Adipocyte (in vitro differentiated cells): ENCODE measurements at places on chromosomes 12 and 14.

GRCh38 chr12:44571006-44571550, 305.0 kb downstream of the NELL2 start:
- DNase-seq = no peak

DNA sequence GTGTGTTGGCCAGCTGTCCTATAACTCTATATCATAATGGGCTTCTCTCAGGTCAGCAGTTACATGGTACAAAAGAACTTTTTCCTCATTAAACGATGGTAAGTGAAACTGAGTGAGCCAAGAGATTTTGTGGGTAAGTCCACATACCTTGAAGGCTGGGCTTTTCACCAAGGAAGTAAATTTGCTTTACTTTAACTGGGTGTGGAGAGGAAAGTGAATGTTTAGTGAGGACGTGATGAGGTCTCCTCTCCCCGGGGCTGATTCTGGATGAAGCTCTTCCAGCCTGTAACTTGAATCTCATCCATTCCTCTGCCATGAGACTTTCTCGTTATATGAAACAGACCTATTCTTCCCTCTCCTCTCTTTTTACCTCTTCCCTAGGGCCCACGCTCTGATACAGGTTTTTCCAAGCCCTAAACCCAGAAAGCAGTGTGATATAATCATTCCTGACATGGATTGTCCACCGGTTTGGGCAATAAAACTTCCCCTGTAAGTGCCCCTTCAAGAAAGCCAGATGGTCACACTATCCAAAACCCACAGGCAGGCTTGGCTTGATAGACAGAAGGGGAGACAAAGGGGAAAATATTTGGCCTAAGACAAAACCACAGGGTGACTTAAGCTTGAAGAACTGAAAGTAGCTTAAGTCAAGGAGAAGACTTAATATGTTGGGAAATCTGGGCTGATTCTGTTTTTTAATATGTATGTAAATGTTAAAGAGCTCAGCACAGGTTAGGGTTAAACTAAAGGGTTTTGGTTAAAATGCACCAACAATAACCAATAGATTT, 50.3 kb downstream of the CIT start:
- peak; percentile 25 for DNase-seq

GRCh38 chr14:64387782-64388532, at the start of gene MTHFD1:
TSS of gene MTHFD1 (plus strand) at chr14:64388353. CDS start at chr14:64388428, 75 bp downstream.
- DNase-seq = peak; percentile 100

DNA sequence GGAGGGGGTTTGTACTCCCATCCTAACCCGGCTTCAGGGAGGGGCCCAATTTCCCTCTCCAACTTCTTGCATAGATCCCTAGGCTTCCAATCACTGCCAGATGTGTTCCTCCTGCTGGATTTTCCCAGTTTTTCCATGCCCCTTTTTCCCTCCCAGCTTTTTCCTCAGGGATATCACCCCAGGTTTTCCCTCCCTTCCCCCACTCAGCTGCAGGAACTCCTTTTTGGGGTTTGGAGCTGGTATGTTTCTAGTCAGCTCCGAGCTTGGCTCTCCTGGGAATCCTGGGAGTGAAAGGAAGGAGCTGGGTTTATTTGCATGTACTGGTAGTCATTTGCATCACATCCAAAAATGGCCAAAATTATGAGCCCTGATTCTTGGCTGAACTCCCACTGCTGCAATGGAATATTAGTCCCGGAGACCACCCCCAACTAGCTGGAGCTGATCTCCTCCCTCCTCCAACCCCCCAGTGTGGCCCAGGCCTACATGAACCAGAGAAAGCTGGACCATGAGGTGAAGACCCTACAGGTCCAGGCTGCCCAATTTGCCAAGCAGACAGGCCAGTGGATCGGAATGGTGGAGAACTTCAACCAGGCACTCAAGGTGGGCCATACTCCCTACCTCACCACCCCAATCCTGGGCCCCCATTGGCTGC, 1.4 kb upstream of the RDH5 start:
- no peak for DNase-seq

DNA sequence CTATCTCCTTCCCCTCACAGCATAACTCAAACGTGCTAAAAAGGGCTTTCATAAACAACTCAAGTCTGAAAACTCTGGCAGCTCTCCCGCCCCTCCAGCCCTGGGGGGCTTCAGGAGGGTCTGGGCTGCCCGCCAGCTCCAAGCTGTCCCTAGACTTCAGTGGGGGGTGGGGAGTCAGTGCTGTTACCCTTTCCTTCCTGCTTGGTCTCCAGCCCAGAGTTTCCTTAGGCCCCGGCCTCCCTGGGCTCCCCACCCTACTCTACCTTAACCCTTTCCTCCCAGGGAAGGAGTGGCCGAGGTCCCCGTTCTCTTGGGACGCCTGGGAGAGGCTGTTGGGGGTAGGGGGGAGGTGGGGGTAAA, 530 bp upstream of the NYNRIN start:
- no peak for DNase-seq

- DNase-seq = no peak
These were observed 251.5 kb upstream of the LMO3 start for GRCh38 chr12:16857456-16857923.

GRCh38 chr14:55388160-55388559, 23.5 kb downstream of the ATG14 start:
- no peak for DNase-seq

GRCh38 chr12:82047446-82047845, 288.3 kb upstream of the PPFIA2 start:
- peak; percentile 36 for DNase-seq

GRCh38 chr14:89477391-89477790, 60.4 kb upstream of the FOXN3 start:
- no peak for DNase-seq

DNA sequence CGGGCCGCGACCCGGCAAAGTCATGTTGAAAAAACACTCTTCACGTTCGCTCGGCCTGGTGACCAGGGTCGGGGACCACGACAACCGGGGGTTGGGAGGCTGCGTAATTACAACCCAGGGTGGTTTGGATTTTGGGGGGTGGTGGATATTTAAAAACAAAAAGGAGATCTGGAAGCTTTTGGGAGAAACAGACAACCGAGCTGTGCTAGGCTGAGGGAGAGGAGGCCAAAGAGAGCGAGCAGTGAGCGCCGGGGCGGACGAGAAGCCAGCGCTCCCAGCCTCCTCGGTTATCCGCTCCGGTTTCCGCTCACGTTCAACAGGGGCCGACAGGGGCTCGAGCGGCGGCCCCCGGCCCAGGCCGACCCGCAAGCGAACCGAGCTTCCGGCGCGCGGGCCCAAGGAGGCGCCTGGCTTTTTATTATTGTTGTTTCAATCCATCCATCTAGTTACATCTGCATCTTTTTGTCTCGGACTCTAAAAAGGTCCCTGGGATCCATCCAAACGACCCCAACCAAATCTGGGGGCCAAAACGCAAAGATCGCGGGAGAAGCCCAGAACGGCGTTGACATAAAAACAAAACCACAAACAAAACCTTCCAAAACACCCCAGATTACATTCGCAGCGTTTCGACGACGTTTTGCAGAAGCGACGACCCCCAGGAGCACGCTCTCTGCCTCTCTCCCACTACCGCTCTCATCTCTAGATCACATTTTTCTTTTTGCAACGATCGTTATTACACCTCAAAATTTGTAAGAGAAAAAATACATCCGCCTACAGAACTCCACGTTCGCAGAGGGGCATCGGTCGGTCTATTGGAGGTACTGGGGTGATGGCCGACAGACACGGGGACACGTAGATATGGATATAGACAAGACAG, 771 bp downstream of the OTX2 start:
- no peak for DNase-seq

- DNase-seq = no peak
These were observed 6.0 kb downstream of the PLEKHH1 start for GRCh38 chr14:67539116-67539515.

- DNase-seq = no peak
These were observed 107.3 kb downstream of the FOXN3 start for GRCh38 chr14:89309670-89310177.

DNA sequence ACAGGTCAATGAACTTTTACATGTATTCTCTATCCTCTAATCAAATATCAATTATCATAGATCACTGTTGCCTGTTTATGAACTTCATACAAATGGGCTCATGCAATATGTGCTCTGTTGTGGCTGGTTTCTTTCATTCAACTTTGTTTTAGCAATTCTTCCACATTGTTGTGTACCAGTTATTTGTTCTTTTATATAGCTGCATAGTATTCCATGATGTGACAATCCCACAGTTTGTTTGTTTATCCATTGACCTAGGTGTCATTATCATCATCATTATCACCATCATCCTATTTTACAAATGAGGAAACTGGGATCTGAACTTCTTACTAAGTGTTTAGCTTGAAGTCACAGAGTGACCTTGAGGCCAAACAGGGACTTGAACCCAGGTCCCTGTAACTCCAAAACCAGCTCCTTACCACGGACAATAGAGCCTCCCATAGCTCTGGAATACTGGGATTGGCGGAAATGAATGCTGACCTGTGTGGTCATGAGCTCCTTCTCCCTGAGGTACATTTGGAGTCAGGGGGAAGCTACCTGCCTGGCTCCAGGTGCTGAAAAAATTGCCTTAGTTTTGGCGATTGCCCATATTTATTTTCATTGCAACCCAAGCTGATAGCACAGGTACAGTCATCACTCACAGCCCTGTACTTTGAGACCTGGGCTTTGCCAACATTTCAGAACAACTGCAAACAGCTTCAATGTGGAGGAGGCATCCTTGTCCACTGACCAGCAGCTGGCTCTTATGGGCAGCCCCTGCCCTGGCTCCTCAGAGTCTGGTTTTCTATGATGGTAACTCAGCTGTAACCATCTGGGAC, 9.2 kb downstream of the ZFP36L1 start:
- no peak for DNase-seq

DNA sequence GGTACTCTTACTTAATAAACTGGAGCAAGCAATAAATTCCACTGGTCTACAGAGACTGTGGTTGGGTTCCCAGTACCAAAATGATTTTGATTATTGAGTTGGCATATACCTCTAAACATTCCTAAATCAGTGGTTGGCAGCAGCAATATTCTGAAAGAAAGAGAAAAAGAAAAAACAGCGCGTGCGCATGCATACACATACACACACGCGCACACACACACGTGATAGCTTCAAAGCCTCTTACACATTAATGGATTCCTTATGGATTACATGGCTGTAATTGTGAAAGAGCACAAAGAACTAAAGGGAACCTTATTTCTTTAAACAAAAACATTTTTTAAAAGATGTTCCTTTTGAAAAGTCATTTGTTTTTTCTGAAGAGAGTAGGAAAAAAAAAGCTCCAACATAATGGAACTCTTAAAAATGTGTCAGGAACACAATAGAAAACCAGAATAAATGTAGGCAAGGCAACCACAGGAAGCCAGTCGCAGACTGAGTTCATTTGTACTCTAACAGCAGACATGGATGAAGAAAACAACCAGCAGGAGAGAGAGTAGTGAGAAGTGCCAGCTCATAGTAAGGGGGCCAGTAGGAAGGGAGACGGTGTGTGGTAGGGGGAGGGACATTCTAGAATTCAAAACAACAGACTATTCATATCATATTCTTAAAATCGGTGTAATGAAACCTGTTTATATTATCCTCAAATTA, 80.0 kb downstream of the DRAM1 start:
- peak; percentile 65 for DNase-seq

DNA sequence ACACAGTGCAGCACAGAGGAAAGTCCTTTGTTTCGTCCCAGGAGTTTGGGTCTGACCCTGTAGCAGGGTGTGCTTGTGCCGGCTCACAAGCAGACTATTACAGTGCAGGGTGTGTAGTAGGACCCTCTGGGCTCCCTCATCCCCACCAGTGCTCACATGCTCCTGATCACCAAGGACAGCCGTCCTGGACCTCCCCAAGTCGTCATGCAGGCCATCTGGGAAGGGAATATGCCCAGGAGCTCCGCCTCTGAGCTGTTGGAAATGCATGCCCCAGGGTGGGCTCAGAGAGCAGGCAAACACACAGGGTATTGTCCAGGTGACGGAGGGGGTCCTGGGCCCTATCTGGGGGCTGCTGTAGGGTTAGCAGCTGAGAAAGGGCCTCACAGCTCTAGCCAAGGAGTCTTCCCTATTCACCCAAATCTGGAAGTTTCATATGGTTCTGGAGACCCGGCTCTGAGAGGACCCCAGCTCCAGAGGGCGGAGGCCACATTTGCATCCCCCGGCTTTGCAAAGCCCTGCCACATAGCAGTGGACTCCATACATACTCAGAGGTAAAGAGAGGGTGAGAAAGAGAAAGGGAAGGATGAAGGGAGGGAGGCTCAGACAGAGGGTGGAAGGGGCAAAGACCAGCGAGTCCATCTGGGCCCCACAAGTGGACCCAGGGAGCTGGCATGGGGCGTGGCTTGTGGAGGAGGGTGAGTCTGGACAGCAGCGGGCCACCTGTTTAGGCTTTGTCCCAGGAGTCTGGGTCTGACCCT, 53.5 kb upstream of the PPP2R5C start:
- no peak for DNase-seq

GRCh38 chr12:6542209-6543009, 8.1 kb downstream of the GAPDH start:
- DNase-seq = no peak

GRCh38 chr14:103530390-103530789, 1.4 kb downstream of the TRMT61A start:
- peak; percentile 30 for DNase-seq

- DNase-seq = no peak
These were observed 90.8 kb upstream of the DAAM1 start for GRCh38 chr14:59097681-59098080.

DNA sequence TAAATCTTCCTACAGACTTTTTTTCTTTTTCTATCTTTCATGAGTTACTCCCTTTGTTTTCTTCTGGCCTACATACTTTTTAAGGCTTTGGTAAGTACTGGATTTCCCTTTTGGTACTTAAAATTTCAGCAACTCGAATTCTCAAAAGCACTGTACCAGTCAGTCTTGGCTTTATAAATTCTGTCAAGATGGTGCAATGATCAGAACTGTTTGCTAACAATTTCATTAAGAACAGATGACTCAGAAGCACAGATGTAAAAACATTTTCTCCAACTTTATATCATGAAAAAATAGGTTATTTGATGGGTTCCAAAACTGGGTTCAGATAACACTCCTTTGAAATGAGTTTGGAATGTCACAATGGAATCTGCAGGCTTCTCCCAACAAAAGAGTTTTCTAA, 1961.8 kb upstream of the FLRT2 start:
- DNase-seq = peak; percentile 78

GRCh38 chr14:61894452-61895077, 132.3 kb downstream of the SNAPC1 start:
- peak; percentile 92 for DNase-seq

GRCh38 chr14:86052868-86053267, 522.9 kb downstream of the FLRT2 start:
- DNase-seq = no peak

- DNase-seq = no peak
These were observed 21.8 kb downstream of the GOLGA3 start for GRCh38 chr12:132806857-132807256.

GRCh38 chr14:68911594-68912227, 67.4 kb downstream of the ACTN1 start:
- peak; percentile 95 for DNase-seq

GRCh38 chr14:81166121-81166520, 54.6 kb downstream of the GTF2A1 start:
- DNase-seq = no peak

GRCh38 chr14:76541594-76542219, 165.8 kb downstream of the ESRRB start:
- DNase-seq = no peak
